ENCODE measurements at places on chromosomes 12 and 14.

DNA sequence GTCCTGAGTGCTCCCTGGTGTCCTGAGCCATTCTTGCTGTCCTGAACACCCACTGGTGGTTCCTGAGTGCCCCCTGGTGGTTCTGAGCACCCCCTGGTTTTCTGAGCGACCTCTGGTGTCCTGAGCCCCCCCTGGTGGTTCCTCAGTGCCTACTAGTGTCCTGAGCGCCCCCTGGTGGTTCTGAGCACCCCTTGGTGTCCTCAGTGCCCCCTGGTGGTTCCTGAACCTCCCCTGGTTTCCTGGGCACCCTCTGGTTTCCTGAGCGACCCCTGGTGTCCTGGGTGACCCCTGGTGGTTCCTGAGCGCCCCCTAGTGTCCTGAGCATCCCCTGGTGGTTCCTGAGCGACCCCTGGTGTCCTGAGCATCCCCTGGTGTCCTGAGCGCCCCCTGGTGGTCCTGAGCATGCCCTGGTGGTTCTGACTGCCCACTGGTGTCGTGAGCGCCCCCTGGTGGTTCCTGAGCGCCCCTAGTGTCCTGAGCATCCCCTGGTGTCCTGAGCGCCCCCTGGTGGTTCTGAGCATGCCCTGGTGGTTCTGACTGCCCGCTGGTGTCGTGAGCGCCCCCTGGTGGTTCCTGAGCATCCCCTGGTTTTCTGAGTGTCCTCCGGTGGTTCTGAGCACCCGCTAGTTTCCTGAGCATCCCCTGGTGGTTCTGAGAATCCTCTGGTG is 473.1 kb downstream of the TMEM121 start:
- peak; percentile 67 for DNase-seq

DNA sequence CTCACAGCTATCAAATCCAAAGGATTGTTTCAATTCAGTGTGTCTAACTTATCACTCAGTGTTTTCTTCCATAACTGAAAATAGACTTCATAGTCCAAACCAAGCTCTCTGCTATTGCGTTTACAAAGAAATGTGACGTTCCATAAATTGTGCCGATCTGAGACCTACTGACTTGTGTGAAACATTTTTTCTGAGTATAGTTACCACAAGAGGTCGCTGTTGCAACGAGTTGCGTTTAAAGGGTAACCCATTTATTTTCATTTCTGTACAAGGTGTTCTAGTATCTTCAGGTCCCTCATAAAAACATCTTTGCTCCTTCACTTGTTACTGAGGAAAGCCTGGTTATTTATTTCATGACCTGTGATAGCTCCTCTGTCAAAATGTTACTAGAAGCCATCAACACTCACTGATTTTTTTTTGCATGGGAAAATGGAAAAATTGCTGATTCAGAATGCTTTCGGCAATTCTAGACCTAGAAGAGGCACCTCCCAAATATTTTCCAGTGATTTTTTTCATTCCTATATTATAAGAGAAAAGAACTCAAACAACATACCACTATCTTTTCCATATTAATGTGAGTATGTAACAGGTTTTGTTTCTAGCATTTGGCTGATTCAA is 60.9 kb upstream of the OR4E1 start:
- no peak for DNase-seq

- no peak for DNase-seq
Observed at GRCh38 chr14:60206837-60207533, 41.8 kb upstream of the DHRS7 start.

DNA sequence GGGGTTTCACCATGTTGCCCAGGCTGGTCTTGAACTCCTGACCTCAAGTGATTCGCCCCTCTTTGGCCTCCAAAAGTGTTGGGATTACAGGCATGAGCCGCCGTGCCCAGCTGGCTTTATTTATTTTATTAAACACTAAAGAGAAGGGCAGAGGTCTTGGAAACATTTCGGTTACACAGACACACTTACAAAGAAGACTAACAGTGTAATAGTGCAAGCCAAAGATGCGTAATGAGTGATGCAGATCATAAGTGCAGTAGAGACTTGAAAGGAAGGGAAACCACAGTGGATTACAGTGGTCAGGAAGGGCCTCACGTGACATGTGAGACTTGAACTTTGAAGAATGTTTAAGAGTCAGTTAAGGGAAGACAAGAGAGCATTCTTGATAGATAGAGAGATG is 33.9 kb upstream of the CDK17 start:
- DNase-seq, result no peak

DNA sequence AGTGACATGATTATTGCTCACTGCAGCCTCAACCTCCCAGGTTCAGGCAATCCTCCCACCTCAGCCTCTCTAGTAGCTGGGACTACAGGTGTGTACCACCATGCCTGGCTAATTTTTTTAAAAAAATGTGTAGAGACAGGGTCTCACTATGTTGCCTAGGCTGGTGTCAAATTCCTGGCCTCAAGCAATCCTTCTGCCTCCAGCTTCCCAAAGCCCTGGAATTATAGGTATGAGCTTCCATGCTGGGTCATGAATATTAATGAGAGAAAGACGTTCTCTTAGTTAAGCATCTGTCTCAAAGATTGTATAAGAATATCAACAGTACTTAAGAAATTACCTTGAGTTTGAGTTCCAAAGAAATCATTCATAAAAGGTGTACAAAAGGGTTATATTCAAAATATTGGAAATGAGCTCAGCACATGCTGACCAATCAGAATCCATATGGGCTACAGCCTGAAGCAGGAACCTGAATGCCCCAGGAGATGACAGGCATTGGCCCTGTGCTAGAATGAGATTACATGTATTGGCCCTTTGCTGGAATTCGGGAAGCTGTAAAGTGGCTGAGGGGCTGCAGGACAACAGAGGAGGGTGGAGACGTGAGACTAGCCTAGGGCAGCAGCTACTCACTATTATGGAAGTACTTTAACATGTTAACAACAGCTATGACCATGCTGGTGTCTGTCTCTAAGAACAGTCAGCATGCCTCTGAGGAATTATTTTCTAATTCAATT is 157.0 kb upstream of the CPNE8 start:
- DNase-seq, result no peak

- DNase-seq, result no peak
Observed at GRCh38 chr12:120134307-120134980, 17.9 kb upstream of the RAB35 start.

- DNase-seq, result no peak
Observed at GRCh38 chr14:105401699-105402098, 3.4 kb downstream of the TEX22 start.

DNA sequence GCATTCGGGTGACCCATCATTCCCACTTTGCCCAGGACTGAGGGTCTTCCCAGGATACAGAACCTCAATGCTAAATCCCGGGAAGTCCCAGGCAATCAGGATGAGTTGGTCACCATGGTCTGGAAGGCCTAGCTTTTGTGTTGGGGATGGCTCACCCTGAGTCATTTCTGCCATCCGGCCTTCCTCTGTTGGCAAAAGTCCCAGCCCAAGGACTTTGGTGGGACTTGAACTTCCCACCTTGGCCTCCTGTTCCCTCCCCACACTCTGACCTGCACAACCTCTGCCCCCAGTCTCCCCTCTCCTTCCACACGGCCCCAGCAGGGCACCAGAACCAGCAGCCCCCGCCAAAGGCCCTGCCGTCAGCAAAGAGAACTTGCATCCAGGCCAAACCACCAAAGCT is 24.6 kb upstream of the NCOR2 start:
- DNase-seq, result no peak

GRCh38 chr14:50530794-50531365 is 1.5 kb downstream of the MAP4K5 start:
- no peak for DNase-seq

- no peak for DNase-seq
Observed at GRCh38 chr12:19642345-19642744, 203.1 kb downstream of the AEBP2 start.

- DNase-seq, result no peak
Observed at GRCh38 chr14:75794615-75795038, 133.6 kb downstream of the TTLL5 start.

DNA sequence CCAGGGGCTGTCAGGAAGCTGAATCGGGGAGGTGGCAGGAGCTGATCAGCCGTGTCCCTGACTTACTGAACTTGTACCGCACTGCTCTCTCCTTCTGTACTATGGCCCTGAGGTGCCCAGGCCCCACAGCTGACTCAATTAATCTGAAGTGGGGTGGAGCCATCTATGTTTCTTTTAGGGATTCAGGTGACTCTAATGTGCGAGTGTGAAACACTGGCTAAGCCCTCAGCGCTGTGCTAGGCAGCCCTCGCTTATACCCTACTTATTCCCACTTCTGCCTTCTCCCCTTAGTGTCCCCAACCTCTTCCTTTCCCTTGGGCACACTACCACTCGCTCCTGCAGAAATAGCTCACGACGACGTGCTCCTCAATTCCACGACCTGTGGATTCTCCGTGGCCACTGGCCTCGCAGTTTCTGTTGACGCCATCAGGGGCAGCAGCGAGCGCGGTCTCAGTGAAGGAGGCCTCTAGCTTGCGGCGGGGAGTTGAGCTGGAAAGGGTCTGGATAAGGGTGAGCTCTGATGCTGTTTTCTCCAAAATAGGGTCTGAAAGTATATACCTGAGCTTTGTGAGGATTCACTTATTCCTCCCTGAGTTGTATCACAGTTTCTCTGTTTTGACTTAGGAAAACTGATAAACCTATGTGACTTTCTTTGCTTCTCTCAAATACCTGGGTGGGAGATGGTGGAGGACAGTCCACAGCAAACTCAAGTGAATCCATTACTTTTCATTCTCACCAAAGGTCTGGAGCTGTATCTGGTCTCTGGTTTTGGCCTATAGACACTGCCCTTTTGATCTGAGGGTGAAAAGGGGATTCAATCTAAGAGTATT is 167.6 kb downstream of the SLC41A2 start:
- peak; percentile 42 for DNase-seq

DNA sequence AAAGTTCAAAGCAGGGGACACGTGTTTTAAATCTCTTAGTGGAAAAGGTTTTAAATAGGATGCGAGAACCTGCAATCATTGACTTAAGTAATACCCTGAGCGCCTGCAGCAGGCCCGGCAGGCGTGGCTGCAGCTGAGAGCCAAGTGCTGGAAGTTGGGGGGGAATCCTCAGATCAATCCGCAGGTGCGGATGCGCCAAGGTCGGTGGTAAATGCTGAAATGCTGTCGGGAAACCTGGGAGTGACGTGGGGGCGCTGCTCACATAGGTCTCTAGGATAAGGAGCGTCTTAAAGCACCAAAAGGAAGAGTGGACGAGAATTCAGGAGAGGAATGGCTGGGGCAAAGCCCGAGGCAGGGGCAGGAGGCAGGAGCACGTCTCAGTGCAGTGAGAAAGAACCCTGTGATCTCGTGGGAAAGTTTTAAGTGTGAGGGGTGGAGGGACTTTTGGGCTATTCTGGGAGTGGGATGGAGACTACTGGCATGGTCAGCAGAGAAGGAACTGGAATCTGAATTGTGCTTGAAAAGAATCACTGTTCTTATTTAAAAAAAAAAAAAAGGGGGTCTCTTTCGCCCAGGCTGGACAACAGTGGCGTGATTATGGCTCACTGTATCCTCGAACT is 883 bp upstream of the CDCA4 start:
- DNase-seq, result no peak

DNA sequence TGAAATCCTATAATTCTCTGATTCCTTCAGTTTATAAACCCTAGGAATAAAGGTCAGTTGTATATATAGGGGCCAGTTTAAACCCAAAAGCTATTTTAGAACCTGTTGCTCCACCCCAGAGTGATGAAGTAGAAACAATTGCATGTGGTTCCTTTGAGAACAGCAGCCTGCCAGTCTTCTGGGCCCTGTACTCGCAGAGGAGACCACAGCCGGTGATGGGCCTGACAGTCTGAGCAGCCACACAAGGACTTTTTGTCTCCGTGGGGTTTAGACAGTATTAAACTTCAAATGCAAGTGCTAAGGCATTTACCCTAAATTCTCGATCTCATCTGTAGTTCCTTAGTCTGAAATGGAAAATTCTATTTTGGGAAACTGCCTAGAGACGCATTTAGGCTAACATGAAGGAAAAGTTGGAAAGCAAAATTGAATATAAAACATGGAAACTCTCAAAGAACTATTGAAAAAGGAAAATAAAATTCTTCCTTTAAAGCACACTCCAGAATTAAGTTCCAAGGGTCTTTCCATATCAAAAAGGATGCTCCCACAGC is 80.6 kb downstream of the PRICKLE1 start:
- DNase-seq, result no peak

GRCh38 chr12:26799741-26800140 is 33.3 kb downstream of the ITPR2 start:
- DNase-seq, result no peak

GRCh38 chr14:81453166-81453766 is 53.1 kb upstream of the STON2 start:
- peak; percentile 69 for DNase-seq

DNA sequence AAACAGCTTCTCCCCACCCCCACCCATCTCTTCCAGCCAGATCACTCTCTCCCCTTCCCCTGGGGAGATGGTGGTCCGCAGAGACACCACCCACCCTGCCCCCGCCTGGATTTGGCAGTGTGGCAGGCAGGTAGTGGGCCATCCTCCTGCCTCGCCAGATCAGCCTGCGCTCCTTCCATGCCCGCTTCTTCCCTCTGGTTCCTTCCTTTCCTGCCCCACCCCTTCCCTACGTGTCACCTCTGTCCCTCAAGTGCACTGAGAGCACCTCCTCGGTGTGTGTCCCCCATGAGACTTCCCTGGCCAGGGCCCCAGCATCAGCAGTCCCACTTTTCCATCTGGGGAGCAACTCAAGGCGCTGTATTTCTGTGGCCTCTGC is 632 bp downstream of the NYNRIN start:
- no peak for DNase-seq

- DNase-seq, result no peak
Observed at GRCh38 chr12:62603811-62604098, 137.1 kb downstream of the MON2 start.

DNA sequence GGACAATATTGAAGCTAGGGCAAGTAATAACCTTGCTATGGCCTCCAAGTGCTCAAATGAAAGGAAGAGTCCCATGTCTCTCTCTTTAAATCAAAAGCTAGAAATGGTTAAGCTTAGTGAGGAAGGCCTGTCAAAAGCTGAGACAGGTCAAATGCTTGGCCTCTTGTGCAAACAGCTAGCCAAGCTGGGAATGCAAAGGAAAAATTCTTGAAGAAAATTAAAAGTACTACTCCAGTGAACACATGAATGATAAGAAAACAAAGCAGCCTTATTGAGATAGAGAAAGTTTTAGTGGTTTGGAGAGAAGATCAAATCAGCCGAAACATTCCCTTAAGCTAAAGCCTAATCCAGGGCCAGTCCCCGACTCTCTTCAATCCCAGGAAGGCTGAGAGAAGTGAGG is 84.1 kb upstream of the PLEKHA5 start:
- no peak for DNase-seq

DNA sequence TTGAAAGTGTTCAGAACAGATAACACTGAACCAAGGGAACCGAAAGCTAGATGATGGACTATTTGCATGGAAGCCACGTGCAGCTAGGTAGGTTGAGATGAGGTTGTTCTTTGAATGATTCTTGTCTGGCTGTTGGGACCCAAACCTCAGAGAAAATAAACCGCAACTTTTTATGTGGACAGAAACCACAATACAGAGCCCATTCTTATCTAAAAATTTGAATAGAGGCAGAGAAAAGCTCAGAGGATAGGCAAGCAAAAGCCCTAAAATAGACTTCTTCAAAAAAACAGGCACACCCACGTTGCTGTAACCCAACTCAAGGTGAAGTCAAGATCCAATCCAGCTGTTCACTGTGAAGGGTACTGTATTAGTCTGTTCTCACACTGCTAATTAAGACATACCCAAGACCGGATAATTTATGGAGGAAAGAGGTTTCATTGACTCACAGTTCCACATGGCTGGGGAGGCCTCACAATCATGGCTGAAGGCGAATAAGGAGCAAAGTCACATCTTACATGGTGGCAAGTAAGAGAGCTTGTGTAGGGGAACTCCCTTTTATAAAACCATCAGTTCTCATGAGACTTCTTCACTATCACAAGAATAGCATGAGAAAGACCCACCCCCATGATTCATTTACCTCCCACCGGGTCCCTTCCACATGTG is 353.8 kb downstream of the AACS start:
- no peak for DNase-seq
